Keratinocyte (primary cell): ENCODE measurements at places on chromosomes 1 and 21. TPM values are rescaled to one million over a fixed set of nuclear protein-coding genes. Genes with fewer than 3 reads are reported as not detected.

- no peak for DNase-seq
These were observed 1.8 kb upstream of the PTTG1IP start for GRCh38 chr21:44875316-44875700.

DNA sequence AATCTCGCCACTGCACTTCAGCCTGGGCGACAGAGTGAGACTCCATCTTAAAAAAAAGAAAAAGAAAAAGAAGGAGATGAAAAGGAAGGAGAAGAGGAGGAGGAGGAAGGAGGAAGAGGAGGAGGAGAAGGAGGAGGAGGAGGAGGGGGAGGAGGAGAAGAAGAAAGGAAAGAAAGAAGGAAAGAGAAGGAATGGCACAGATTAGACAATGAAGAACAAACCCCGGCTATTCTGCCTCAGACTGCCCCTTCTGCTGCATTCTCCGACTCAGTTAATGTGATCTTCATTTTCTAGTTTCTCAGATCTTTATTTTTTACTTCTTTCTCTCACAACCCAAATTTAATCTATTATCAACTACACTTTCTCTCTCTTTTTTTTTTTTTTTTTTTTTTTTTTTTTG lies 40.1 kb upstream of the PTGFRN start:
- DNase-seq = no peak

DNA sequence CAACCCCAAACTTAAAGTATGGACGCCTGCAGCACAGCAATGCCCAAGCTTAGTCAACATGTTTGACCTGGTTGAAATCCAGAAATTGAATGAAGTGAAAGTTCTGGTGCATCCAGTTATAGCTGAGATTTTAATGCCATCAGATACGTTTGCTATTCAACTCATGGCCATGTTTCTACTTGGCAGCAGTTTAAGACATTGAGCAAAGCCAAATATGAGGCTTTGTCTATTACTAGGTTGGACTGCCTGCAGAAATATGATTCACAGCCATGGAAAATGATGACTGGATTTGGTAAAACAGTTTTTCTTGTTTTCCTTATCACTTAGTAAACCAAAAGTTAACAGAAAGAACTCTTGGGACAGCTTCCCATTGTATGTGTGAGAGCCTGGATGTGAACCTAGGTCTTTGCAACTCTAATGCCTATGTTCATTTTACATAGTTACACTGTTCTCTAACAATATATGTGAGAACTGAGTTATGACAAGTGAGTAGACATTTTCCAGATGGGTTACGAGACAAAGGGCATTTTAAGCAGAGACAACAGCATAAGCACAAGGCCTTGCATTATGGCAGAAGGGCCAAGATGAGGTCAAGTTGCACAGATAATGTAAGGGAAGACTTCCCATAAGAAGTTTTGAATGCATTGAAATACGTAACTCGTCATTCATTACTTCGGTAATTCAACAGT lies 32.4 kb upstream of the MYSM1 start:
- no peak for DNase-seq

GRCh38 chr1:95730986-95731385 lies 497.0 kb downstream of the RWDD3 start:
- DNase-seq = peak; percentile 76

DNA sequence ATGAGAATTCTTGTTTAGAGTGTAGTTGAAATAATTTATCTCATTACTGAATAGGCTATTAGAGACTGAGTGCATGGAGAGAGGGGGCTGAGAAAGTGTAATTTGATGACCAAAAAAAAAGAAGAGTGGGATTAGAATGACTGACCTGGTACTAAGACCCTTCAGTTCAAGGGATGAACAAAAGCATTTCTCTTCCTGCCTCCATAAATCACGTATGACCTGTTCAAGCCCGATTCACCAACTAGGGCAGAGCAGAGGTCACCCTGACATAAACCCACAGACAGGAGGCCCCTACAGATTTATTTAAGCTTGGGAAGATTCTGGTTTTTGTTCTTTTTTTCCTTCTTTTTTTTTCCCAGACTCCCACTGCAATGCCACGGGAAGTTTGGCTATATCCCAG lies 123.7 kb upstream of the COP1 start:
- DNase-seq = no peak

GRCh38 chr1:168234846-168235547 lies 9.2 kb downstream of the SFT2D2 start:
- DNase-seq = no peak

Gene S1PR1
- 2.0 to 10.7 TPM (median 3.1 TPM) in 3 replicates for polyA plus RNA-seq

Gene OR2G6
- polyA plus RNA-seq = not detected in 3 replicates

Gene URB2
- polyA plus RNA-seq = 8.2 to 13.4 TPM (median 8.5 TPM) in 3 replicates
